ENCODE measurements at places on chromosomes 11 and 22.

DNA sequence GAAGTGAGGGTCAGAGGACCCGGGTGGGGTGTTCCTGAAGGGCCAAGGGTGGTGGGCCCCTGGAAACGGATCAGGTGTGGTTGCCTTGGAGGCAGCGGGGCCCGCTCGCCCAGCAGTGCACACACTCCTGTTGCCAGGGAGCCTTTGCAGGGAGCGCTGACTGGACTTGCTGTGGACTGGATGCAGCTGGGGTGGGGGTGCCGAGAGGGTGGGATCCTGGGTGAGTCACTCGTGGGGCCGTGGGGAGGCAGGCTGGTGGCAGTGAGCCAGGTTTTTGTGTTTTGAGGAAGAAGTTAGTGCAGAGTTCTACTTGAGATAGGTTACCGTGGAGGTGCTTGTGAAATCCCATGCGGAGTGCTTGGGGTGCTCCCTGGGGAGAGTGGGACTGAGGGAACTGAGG, 1.3 kb downstream of the MRPL23 start:
- DNase-seq, result no peak

GRCh38 chr11:110486156-110486555, 56.4 kb downstream of the FDX1 start:
- DNase-seq, result no peak

- DNase-seq, result peak; percentile 15
These were observed at the start of gene STX3 for GRCh38 chr11:59754859-59755700. Gene STX3 (plus strand): TSS chr11:59755376. CDS start chr11:59755606, 230 bp downstream.

DNA sequence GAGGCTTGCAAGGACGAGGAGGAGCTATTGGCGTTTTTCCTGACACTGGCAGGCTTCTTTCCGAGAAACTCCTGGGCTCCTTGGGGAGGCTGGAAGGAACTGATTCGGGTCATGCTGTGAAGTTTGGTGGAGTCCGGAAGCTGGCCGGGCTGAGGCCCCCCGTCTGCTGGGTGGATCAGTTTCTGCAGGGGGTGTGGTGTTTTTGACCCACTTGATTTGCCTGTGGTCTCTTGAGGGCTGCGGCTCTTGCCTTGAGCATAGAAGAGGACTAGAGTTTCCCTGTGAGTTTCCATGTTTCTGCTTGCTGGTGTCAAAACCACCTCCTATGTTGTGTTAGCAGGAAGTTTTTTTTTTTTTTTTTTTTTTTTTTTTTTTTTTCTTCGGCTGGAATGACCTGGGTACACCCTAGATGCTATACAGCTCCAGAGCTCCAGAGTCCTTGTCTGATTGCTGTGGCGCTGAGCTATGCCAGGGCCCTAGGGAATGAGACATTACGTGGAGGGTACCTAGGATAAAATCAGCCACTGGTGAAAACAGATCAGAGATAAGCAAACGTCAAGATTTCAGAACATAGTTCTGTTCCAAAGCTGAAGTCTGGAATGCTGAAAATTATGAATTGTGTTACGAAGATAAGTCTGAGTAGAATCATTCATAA, 728 bp downstream of the TBC1D22A start:
- no peak for DNase-seq

DNA sequence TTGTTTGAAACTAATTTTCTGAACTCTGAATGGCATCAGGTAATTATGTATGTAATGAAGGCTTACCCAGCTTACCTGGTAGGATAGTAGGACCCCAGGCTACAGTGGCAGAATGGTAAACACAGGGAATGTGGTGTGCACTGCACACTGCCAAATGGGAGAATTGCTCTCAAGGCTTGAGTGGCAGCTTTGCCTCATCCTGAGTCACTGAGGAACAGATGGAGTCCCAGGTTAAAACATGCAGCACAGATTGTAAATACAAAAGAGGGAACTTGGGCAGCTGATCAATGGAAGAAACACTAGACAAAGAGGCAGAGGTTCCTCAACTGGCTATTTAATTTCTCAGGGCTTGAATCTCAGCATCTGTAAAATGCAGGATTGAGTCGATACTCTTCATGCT, 24.4 kb downstream of the GPR83 start:
- DNase-seq, result no peak

GRCh38 chr11:65892661-65893317, 2.3 kb downstream of the CCDC85B start:
- DNase-seq, result no peak

DNA sequence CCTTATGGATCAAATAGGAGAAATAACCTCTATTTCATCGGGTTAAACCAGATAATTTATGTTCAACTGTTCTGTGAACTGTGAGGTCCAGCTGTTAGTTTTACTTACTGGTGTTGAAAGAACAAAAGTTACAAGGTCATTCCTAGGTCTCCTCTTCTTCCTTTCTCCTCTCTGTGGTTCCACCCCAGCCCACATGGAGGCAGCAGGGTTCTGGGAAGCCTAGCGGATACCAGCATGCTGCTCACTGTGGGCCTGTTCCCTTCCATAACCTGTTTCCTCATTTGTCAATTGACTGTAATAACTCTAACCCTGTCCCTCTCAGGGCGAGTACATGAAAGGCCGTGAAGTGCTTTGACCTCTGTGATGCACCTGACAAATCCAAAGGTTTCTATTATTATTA, 27.8 kb downstream of the RELT start:
- DNase-seq, result no peak

- DNase-seq, result no peak
These were observed 2.8 kb downstream of the CREBZF start for GRCh38 chr11:85661972-85662664.

DNA sequence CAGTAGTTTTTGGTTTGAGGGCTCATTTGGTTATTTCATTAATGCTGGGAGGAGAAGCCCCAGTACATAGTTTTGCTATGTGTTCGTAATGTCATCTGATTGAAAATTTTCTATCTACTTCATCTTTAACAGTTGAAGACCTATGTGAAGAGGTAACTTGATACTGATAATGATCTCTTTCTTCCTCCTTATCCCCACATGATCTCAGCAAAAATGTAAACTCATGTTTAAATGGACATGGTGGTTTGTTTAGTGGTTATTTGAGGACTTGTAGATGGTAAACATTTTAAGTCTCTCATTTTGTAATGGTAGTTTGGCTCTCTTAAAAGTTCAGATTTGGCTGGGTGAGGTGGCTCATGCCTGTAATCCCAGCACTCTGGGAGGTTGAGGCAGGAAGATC, 53.7 kb upstream of the SPTBN2 start:
- no peak for DNase-seq

DNA sequence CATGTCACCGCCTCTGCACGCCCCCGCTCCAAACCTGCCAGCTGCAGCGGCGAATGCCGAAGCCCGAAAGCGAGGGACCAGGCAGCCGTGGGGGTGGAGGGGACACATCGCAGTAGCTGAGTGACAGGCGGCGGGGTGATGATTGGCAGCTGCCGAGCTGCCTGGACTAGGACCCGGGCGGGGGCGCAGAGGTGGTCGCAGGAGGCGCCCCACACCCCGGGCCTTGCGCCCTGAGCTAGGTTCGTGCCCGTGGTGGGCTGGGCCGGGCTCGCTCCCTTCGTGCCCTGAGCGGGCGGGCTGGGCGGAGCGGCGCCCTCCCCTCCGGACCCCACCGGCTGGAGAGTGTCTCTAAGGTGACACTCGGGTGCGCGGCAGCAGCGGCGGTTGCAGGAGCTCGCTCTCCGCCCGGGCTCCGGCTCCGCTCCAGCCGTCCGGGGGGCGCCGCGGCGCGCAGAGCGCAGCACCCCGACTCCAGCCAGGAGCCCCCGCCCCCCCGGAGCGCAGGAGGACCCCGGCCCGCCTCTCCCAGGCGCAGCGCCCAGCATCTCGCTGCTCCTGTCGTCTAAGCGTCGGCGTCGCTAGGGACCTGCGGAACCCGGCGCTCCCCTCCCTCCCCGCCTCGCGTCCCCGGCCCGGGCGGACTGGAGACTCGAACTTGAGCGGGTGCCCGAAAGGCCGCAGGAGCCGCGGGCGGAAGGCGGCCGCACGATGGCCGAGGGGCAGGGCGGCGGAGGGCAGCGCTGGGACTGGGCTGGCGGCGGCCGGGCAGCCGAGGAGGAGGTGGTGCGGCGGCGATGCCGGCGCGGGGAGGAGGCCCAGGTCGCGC, 14.5 kb upstream of the DGKZ start:
- no peak for DNase-seq

- peak; percentile 18 for DNase-seq
These were observed 3.6 kb upstream of the TBC1D22A start for GRCh38 chr22:46758867-46759290.

DNA sequence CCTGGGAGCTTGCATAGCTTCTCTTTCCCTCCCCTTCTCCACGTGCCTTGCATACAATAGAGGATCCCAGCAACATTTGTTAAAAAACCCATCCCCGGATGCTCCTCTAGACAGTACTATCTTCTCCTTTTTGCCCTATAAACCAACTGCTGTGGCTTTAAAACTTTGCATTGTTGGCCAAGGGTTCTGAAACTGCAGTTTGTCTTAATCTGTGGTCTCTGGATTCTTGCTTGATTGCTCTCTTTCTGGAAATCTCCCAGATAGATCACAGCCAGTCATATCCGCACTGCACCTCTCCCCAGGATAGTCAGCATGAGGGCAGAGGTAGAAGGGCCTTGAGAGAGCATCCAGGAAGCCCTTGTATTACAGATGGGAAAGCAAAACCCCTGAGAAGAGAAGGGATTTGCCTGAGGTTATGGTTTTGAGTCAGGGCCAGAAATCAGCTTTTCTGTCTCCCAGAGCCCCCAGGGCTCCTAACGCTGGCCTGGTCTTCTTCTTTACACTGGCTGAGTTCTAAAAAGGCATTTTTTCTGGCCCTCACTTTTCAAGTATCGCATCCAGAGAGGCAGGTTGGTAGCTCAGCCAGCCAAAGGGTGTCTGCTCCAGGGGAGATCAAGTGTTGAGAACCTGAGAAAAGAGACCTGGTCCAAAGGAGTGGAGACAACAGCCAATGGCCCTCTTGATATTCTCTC, 70.6 kb downstream of the ADM start:
- no peak for DNase-seq

- no peak for DNase-seq
These were observed at the start of gene PCSK7 for GRCh38 chr11:117231842-117232091. Gene PCSK7 (minus strand): TSS chr11:117232073. CDS start chr11:117229844, 2,229 bp downstream.

GRCh38 chr11:74470526-74470925, 3.2 kb upstream of the KCNE3 start:
- DNase-seq, result no peak

DNA sequence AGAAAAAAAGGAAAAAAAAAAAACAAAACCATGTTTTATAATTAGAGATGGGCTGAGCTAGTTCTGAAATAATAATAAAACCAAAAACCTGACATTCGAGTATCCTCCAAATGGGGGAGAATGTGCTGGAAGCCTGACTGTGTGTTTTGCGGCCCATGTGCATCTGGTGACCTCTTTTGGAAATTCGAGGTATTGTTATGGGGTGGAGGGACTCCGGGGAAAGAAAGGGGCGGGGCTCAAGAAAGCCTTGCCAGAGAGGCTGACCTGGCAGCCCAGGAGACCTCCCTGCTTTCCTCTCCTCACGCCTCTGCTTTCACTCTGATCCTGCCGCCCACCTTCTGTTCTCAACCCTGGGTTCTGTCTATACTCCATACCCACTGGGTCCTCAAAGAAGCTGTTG, 72.9 kb downstream of the CTTN start:
- DNase-seq, result no peak

DNA sequence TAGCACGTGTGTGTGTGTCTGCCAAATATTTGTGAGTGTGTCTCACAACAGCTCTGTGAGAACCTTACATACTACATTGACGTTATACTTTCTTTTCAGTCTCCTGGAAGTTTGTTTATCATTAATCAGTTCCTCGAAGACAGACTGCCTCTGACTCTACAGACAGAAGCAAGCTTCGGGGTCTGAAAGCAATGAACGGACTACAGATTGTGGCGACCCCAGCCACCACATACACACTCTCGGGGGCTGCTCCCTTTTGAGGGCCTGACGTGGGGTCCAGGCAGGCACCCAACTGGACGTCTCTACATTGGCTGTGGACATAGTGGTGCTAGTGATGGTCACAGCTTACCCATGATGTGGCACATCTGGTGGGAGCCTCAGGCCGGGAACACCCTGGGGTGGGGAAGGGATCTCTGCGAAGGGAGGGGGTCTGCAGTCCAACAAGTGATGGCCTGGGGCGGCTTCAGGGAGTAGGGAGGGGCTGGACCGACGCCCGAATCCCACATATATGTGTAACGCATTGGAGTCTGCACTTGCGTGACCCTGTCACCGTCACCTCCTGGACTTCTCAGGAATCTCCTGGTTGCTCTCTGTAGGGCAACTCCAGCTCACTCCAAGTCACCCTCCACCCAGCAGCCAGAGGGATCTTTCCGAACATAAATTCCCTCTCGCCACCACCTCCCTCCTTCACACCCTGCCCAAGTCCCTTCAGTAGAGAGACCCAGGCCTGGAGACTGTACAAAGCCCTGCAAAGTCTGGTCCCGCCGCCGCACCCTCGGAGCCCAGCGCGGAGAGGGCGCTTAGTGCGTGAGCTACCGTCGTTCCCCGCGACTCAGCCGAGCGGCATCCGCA, 30.4 kb upstream of the TRIM29 start:
- no peak for DNase-seq

DNA sequence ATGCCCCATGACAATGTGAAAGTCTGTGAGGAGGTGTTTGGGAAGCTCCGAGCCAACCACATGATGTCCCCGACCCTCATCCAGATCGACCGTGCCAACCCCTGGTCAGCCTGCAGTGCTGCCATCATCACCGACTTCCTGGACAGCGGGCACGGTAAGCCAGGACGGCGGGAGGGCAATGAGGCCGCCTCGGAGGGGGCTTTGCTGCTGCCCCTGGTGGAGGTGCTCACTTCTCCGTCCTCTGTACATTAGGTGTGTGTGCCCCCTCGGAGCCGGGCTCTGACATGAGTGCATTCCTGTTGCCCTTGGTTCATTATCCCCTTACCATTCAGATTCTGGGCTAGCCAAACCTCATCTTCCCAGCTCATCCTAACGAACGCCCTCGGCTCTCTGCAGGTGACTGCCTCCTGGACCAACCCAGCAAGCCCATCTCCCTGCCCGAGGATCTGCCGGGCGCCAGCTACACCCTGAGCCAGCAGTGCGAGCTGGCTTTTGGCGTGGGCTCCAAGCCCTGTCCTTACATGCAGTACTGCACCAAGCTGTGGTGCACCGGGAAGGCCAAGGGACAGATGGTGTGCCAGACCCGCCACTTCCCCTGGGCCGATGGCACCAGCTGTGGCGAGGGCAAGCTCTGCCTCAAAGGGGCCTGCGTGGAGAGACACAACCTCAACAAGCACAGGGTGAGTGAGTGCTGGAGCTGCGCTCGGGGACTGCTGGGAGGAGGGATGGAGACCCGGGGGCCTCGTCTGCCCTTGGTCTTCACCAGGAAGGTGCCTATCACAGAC, 13.8 kb downstream of the ADAMTS15 start:
- DNase-seq, result no peak

DNA sequence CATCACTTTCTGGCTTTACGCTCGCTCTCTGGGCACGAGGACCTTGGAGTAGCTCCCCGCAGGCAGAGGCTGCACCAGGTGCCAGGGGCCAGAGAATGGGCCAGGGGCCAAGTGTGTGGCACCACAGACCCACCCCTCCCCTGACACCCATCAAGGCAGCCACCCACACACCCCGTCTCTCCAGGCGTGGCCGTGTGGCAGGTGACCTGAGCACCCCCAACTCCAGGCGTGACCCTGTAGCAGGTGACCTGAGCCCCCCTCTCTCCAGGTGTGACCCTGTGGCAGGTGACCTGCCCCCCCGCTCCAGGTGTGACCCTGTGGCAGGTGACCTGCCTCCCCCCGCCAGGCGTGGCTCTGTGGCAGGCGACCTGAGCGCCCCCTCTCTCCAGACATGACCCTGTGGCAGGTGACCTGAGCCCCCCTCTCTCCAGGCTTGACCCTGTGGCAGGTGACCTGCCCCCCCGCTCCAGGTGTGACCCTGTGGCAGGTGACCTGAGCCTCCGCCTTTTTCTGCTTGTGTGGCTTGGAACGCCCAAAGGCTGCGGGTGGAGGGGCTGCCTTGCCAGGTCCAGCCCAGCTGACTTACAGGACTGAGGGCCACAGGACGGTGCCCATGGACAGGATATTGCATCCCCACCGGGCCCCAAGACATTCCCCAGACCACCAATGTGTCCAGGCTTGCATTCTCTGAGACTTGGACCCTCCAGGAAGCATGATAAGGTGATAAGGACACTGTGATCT, 667.2 kb downstream of the BRD1 start:
- DNase-seq, result no peak

Data from activated naive CD4-positive, alpha-beta T cell (primary cell).